ENCODE measurements at places on chromosomes 5 and 9.

DNA sequence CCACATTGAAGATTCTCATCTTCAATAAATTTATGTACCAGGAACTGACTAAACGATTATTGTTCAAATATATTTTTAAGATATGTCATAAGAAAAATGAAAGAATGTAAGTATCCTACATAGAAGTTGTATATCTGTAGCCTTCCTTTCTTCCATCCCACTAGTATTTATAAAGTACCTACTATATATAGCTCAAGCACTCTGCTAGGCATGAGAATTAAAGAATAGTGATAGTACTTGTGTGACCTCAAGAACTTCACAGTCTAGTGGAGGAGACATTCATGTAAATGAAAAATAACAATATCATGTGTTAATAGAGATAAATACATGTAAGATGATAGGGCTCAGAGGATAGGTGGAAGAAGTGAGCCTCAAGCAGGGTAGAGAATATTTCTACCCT lies 201.0 kb upstream of the HMHB1 start:
- no peak for DNase-seq

- no peak for DNase-seq
Observed at GRCh38 chr9:89218040-89218928, 39.7 kb upstream of the SHC3 start.

GRCh38 chr9:38263532-38263931 lies 129.0 kb upstream of the ALDH1B1 start:
- no peak for DNase-seq

- no peak for DNase-seq
Observed at GRCh38 chr5:97495301-97495700, 312.3 kb upstream of the RIOK2 start.

DNA sequence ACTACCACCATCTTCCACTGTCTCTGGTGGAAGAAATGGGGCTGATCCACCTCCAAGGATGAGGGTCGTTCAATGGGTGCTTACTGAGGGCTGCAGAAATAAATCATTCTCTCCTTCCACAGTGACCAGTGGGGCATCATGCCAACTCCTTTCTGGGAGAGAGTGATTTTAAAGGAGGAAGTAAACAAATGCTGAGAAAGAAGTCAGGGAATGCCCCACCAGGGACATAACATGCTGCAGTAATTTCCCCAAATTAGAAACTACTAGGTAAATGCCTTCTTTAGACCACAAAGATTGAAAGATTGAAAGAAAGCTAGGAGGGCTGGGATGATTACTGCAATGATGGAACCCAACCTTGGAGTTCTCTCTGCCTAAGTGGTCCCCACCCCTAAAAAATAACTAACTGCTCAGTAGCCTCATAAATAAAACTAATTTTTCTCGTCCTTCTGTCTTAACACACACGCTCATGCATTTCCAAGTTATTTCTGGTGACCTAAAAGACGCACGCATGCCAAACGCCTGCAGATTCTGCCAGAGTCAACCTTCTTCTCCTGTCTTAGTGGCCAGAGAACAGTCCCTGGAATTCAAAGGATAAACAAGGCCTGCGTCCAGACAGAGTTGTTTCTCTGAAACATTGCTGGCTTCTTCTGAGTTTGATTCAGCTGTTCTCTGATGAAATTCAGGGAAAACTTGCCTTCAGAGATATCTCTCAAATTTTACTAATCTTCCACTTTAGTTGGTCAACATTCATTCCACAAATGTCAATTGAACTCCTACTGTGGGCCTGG lies 250.0 kb downstream of the NR3C1 start:
- DNase-seq, result peak; percentile 61

DNA sequence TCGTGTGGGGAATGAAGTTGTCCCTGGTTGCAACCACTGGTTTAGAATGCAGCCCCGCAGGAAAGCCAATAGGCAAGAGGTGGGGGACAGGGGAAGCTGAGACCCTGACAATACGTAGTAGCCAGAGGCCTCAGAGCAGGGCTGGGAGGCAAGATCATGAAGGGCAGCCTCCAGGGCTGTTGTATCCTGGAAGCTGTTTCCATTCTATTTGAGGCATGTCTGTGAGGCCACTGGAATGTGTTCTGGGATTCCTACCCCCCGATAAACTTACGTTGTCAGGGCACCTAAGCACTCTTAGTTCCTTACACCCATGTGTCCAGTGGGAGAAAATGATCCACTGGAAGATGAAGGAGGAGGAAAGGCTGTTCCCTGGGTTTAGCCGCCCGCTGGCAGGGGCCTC lies 177.3 kb downstream of the CFAP90 start:
- DNase-seq, result no peak

DNA sequence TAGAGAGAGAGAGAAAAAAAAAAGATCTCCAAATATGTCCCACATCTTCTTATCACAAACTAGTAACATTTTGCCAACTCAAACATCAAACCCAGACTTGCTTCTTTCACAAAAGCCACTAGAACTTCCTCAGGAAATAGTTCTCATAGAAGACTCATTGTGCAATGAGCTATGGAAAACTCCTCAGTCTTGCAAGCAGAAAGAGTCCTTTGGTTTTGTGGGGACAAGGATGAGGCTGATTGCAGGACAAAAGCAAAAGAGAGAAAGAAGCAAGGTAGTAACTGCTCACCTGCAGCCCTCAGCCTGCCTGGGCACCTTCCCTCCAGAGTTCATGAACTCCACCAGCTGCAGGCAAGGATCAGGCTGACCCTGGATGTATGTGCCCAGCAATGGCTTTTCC lies 399.0 kb downstream of the IRX1 start:
- DNase-seq, result no peak

GRCh38 chr5:122400341-122400740 lies 88.3 kb downstream of the SNCAIP start:
- no peak for DNase-seq

DNA sequence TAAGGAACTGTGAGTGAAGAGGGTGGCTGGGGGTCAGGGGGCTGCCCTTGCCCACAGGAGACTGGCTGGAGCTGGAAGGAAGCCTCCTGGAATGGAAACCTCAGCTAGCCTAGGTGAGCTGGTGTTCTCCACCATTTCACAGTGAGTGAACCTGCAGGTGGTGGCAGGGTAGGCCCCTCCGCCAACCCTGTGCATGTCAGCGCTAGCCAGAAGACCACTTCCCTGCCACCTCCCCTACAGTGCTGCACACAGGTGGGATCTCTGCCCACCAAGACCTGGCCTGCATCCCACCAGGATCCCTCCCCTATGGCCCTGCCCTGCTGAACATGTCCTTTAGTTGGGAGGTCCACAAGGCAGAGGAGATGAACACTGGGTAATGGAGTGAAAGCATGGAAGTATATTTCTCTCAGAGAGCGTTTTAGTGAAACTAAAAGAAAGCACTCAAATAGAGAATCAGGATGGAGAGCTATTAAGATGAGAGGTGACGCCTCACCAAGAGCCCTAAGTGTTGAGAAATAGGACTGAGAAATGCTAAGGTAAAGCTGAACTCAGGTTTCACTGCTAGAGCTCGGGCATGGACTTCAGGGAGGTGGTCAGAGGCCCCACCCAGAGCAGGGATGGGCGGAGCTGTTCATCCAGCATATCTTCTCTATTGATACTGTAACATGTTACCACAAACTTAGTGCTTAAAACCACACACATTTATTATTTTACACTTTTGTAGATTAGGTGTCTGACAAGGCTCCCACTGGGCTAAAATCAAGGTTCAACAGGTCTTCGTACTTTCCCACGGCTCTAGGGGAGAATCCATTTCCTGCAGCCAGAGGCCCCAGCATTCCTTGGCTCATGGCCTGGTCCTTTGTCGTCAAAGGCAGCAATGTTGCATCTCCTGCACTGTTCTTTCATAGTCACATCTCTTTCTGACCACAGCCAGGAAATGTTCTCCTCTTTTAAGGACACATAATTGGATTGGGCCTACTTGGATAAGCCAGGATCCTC lies 83.2 kb downstream of the DIRAS2 start:
- no peak for DNase-seq
